ENCODE measurements at places on chromosomes 4 and X.

DNA sequence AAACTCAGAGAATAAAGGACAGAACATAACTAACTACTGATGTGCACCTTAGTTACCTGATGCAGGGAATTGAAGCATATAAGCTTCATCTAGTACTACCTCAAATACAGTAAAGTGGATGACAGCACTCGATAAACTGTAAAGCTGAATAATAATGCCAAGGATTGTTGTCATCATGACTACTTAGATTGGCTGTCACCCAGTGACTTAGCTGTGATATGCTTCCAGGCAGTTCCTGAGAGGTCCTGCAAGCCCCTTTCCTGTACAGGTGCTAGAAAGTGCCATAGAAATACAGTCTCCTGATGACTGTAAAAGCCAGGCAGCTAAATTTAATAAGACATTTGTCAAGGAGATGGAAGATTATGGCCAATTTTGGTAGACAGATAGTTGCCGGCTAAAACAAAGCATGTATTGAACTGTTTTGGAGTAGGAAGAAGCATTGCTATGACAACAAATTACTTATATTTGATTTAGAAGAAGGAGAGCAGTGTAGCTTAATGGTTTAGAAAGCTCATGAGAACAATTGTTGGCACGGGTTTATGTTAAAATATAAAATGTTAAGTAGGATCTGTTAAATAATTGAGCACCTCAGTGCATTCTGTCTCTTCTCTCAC lies 29.7 kb downstream of the TMEM164 start:
- no peak for DNase-seq

GRCh38 chrX:53089224-53089842 lies 4.6 kb upstream of the KANTR start:
- peak; percentile 72 for DNase-seq

GRCh38 chrX:10465254-10465653 lies 155.1 kb downstream of the MID1 start:
- no peak for DNase-seq

- DNase-seq = peak; percentile 57
Observed at GRCh38 chrX:2548711-2549423, 48.1 kb upstream of the DHRSX start.

DNA sequence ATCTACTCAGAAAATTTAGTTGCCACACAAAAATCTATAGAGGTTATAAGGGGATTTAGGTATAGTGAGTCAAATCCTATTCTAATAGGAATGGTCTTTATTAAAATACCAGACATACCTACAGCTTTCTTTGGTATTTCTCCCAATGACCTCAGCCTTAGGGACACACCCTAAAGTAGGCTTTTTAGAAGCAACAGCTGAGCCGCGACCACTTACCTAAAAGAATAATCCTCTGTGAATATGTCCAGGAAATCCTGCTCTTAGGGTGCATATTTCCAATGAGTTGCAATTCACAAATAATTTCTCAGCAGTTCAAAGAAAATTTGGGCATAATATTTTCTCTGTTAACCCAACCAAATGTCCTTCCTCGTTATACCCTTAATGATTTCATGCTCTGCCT lies 2.7 kb downstream of the DCX start:
- DNase-seq = no peak

DNA sequence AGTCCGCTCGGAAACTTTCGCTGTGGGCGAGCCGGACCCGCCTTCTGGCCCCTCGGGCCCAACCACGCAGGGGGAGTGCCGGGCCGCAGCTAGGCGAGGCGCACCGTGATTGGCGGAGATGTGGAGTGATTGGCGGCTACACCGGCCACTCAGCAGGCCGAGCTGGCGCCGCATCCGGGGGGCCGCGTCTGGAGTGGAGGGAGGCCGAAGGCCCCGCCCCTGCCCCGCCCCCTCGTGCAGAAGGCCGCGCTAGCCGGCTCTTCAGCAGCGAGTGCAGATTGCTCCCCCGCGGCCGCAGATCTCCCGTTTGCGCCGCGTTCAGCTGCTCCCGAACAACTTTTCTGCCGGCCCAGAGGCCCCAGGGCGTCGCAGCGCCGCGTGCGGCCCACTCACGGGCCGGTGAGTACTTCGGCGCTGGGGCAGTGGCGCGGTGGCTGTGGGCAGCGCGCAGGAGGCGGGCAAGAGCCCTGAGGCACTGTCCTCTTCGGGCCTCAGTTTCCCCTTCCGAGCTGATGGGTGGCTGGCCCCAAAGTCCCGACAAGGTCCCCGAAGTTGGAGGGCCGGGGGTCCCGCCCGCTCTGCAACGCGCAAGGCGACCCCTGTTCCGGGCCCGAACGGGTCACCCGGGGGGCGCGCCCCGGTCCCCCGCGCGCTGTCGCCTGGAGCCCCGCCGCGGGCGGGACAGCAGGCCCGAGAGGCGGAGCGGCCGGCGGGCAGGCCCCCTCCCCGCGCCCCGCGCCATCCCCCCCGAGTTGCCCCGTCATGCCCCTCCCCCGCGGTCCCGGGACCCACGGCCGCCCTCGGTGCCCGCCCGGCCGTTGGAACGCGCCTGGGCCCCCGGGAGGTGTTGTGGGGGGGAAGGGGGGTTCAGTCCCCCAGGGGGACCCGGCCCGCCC lies at the start of gene WFS1:
TSS of gene WFS1 (plus strand) at position 235 of the 896 bp plus-strand sequence. CDS start 7,606 bp downstream, outside the sequence.
- DNase-seq = peak; percentile 100

GRCh38 chrX:76957485-76957884 lies 489.7 kb upstream of the FGF16 start:
- no peak for DNase-seq

DNA sequence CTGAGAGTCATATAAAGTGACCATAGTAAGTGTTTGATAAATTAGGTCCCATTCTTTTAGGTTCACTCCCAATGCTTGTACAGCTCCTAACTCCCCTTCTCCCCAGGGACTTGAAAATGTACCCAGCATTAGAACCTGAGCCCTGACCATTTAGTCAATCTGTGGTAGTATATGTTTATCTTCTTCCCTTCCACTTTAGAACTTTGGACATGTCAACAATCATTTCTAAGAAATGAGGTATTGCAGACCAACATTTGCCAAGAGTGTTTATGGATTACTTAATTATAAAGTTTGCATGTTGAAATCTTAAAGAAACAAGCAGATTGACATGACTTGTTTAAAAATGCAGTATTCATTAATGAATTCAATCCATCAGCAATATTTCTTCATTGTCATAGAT lies 26.0 kb downstream of the AFM start:
- no peak for DNase-seq

DNA sequence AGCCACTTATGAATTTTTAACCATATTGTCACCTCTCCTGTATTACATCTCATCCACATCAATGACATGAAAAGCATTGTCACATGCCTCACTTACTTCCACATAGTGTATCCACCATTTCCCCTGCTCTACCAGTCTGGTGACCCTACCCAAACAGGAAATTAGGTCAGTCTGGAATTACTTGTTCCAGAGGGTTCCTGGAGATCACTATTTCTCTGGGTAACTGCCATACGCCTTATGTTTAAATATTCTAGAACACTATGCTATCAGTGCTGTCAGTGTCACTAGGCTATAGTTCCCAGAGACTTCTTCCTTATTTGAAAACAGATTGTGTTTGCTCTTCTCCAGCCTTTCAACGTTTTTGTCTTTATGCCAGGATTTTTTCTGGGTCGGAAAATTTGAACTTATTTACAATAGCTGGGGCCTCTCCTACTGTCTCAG lies 15.0 kb downstream of the SRPX2 start:
- DNase-seq = no peak

DNA sequence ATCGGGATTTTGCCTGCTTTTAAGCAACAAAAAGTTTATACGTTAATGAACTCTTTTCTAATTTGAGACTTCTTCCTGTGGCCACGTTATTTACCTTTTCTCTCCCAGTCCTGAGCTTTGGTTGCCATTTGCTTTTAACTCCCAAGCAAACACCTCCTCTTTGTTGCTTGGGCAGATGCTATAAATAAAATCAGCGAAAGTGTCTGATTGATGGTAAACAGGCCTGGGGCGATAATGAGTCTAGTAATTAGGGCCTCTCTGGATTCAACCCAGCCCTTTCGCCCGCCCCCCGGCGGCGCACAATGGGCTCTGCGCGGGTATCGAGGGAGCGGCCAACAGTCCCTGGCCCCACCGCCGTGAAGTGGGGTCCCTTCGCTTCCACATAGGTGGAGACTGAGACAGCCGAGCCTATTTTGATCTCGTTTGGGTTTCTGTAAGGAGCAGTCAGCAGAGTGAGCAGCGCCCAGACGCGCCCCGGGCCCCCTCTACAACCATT lies 790 bp downstream of the CLGN start:
- peak; percentile 76 for DNase-seq

- DNase-seq = no peak
Observed at GRCh38 chr4:188596021-188596420, 456.8 kb downstream of the TRIML1 start.

GRCh38 chrX:102712216-102712966 lies at the start of gene GPRASP2:
Gene GPRASP2 (plus strand): TSS chrX:102712448. CDS start chrX:102714870, 2,422 bp downstream.
- peak; percentile 52 for DNase-seq

DNA sequence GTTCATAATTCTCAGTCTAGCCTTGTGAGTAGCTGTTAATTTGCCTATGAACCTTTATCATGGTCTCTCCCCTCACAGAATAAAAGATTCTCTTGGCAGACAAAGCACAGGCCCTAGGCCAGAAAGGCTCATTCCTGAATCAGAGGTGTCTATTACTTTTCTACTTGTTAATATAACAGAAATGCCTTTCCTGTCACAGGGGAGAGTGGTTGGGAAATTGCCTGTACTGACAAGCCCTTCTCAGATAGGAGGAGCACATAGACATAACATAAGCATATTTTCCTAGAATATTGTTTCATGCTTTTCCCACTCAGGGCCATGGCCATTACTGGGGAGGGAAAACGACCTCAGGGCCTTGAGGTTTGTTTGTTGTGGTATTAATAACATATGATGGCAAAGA lies 308.3 kb downstream of the BMPR1B start:
- no peak for DNase-seq

DNA sequence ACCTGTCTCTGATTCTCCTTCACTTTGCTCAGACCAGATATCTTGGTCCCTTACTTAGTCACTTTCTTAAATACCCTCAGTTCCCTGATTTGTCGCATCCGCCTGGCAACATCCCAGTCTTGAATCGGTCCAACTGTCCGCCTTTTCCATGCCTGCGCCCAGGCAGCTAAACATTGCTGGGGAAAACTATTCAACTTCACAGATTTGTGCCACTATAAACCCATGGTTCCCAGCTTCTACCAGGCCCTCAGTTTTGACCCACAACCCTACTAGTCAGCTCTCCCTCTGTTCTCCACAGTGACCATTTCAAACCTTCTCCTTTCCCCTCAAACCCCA lies 451 bp upstream of the FGD1 start:
- DNase-seq = no peak

- no peak for DNase-seq
Observed at GRCh38 chrX:70960730-70961129, 29.8 kb upstream of the SLC7A3 start.

- DNase-seq = no peak
Observed at GRCh38 chrX:39144956-39145355, 343.7 kb downstream of the MID1IP1 start.

GRCh38 chr4:76087007-76087769 lies 12.7 kb downstream of the ART3 start:
- DNase-seq = peak; percentile 82

- DNase-seq = no peak
Observed at GRCh38 chrX:49842621-49843020, 13.5 kb downstream of the PAGE4 start.

GRCh38 chr4:149140841-149141240 lies 674.8 kb downstream of the IQCM start:
- no peak for DNase-seq

GRCh38 chr4:16843831-16844508 lies 54.5 kb downstream of the LDB2 start:
- peak; percentile 57 for DNase-seq

DNA sequence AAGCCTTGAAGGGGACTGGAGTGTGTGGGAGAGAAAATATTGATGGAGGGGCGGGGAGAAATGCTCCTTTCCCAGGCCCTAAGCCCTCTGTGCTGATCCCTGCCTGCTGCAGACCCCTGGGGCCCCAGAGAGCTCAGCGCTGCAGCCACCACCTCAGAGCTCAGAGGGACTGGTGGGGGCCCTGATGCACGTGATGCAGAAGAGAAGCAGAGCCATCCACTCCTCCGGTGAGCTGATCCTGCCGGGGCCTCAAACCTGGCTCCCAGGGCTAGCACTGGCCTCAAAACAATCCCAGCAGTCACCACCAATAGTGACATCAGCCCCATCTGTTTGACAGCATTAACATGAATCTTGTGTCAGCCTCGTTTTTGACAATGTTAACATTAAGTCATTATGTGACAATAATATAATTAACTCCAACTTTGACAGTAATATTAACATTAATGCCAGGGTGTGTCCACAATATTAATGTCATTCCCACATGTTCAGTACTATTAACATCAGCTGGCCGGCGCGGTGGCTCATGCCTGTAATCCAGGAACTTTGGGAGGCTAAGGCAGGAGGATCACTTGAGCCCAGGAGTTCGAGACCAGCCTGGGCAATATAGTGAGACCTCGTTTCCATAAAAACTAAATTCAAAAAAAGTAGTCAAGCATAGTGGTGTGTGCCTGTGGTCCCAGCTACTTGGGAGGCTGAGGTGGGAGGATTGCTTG lies 5.8 kb downstream of the WAS start:
- DNase-seq = peak; percentile 18

DNA sequence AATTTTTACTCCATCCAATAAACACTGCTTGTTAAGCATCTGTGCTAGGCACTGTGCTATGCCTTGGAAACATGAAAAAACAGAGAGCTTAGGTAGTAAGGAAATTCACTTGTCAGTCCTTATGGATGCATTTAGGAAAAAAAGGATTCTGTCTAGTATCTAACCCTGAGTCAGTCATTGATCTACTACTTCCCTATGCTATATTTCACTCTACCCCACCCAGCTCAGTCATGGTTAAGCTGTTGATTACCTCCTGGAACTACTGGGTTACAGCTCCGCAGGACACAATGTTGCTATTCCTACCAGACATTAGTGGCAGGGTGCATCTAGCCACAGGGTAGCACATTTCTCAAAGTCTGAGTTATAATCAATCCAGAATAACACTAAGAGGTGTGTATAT lies 2.9 kb upstream of the USP53 start:
- DNase-seq = no peak

DNA sequence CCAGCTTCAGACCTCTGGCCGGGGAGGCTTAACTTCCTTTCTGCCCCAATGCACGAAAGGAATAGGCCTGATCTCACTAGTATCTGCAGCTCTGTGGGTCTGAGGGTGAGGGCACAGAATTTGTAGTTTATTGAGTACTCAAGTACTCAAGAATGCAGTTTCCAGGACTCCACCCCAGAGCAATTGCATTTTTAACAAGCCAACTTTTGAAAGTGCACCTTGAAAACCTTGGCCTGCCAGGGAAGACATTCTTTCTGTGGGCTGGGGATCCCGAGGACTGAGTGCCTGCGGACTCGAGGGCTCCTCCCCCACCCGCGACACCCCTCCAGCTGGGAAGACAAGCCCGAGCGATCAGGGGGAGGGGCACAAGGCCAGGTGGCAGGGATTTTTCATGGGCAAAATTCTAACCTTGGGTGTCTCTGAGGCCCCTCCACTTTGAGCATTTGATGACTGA lies 22.4 kb downstream of the RS1 start:
- DNase-seq = peak; percentile 36

GRCh38 chr4:76673362-76673761 lies 224.6 kb downstream of the SOWAHB start:
- no peak for DNase-seq
